Activated CD4-positive, alpha-beta T cell treated with anti-CD3 and anti-CD28 coated beads for 36 hours (primary cell): ENCODE measurements at places on chromosomes 11 and 22.

- no peak for DNase-seq
- no peak overlapping the region for H3K4me3 ChIP-seq
- H3K4me1 ChIP-seq: no peaks in the 10 kb centered on the region
- no peaks in the 10 kb centered on the region for H3K36me3 ChIP-seq
- H3K27ac ChIP-seq: no peak overlapping the region
These were observed 556.6 kb downstream of the MIAT start for GRCh38 chr22:27213766-27214581.

- H3K36me3 ChIP-seq: peaks cover 19% of the 10 kb centered on the region
- no peak for DNase-seq
- H3K4me1 ChIP-seq: peaks cover 37% of the 10 kb centered on the region
- no peak overlapping the region for H3K27ac ChIP-seq
- no peaks in the 10 kb centered on the region for H3K27me3 ChIP-seq
These were observed 1.5 kb downstream of the DDX10 start for GRCh38 chr11:108666373-108666772.

GRCh38 chr11:73308961-73309919 is 1.2 kb downstream of the ARHGEF17 start:
- no peak overlapping the region for H3K27ac ChIP-seq
- no peak for DNase-seq
- peaks cover 5% of the 10 kb centered on the region for H3K4me1 ChIP-seq
- H3K4me3 ChIP-seq: no peak overlapping the region

DNA sequence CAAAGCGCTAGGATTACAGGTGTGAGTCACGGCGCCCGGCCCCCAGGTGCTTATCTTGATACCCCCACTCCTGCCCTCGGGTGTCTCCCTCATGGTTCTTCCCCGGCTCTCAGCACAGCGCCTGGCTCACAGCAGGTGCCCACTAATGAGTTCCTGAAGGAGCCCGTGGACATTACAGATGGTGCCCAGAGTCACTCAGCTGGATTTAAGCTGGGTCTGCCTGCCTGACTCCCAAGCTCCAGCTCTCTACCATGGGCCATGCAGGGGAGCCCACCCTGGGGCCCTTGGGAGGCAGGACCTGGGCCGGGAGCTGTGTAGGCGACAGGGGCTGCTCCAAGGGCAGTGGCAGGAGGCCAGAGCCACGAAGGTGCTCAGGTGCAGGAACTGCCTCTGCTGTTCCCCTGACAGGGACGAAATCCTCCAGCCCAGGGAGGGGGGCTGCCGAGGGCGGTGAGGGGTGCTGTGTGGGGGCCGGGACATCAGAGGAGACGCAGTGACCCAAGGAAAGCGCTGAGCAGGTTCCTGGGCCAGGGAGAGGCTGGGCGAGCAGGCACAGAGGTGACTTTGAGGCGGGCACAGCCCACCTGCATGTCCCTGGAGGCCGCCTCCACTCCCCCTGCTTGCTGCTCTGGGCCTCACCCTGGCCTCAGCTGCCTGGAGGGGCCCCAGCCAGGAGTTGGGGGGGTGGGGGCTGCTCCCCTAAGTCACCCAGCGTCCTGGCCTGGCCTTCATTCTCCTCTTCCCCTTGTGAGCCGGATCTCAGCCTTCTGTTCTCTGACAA is 14.6 kb upstream of the FLRT1 start:
- no peak overlapping the region for H3K27ac ChIP-seq
- no peaks in the 10 kb centered on the region for H3K36me3 ChIP-seq
- no peaks in the 10 kb centered on the region for H3K4me1 ChIP-seq
- no peaks in the 10 kb centered on the region for H3K27me3 ChIP-seq
- no peak overlapping the region for H3K4me3 ChIP-seq

DNA sequence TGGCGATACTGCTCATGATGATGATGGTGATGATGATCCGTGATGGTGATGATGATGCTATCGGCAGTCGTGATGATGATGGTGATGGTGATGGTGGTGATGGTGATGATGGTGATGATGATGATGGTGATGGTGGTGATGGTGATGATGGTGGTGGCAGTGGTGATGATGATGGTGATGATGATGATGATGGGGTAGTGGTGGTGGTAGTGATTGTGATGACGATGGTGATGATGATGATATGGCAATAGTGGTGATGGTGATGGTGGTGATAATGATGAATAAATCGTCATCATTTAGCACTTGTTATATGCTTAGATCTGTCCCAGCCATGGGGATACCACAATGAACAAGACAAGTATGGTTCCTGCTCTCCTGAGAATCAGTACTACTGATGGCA is 39.2 kb downstream of the SMIM38 start:
- no peaks in the 10 kb centered on the region for H3K36me3 ChIP-seq
- H3K27ac ChIP-seq: no peak overlapping the region
- peaks cover 8% of the 10 kb centered on the region for H3K4me1 ChIP-seq

- peaks cover 26% of the 10 kb centered on the region for H3K36me3 ChIP-seq
- H3K4me1 ChIP-seq: no peaks in the 10 kb centered on the region
- no peak overlapping the region for H3K27ac ChIP-seq
- H3K4me3 ChIP-seq: no peak overlapping the region
These were observed 16.5 kb downstream of the RDX start for GRCh38 chr11:110279881-110280280.

GRCh38 chr11:28110108-28110820 is 2.1 kb downstream of the METTL15 start:
- peak overlapping the region; percentile 98 for H3K4me3 ChIP-seq
- H3K4me1 ChIP-seq: peaks cover 40% of the 10 kb centered on the region
- peak; percentile 69 for DNase-seq
- H3K27me3 ChIP-seq: no peaks in the 10 kb centered on the region
- H3K27ac ChIP-seq: peak overlapping the region; percentile 91

DNA sequence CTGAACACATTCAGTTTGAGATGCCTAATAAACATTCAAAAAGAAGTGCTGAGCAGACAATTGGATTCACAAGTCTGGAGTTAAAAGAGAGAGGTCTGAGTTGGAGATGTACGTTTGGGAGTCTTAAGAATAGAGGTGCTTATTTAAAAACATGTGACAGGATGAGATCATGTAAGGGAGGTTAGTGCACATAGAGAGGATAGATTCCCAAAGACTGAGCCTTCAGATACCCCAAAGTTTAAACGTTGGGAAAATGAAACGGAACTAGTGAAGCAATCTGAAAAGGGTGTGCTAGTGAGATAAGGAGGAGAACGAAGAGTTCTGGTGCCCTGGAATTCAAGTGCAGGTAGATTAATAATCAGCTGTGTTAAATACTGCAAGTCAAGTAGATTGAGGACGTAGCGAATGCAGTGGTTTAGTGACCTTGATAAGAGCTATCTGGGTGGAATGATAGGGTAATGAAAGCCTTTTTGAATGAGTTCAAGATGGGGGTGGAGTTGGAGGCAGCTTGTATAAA is 63.7 kb downstream of the HIPK3 start:
- H3K27ac ChIP-seq: no peak overlapping the region
- peaks cover 5% of the 10 kb centered on the region for H3K36me3 ChIP-seq
- no peak overlapping the region for H3K4me3 ChIP-seq
- DNase-seq: no peak
- no peaks in the 10 kb centered on the region for H3K27me3 ChIP-seq

DNA sequence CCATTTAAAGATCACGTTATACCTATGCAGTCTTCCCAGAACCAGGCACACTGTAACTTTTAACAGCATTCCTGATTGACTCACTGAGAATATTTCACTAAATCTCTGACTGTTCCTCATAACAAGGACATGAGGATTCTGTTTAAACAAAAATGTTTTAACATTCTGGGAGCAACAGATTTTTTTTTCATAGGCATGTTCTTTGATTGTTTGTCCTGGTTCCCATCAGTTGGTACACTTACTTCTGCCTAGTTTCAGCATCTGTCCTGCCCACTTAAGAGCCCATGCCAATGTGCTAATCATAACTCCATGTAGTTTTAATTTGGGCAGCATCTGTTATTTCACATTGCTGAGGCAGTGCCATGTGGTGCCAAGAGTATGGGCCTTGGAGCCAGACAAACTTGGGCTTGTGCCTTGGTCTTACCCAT is 138.5 kb upstream of the CTSC start:
- H3K27ac ChIP-seq: no peak overlapping the region
- no peaks in the 10 kb centered on the region for H3K27me3 ChIP-seq
- H3K4me3 ChIP-seq: no peak overlapping the region
- no peaks in the 10 kb centered on the region for H3K36me3 ChIP-seq

DNA sequence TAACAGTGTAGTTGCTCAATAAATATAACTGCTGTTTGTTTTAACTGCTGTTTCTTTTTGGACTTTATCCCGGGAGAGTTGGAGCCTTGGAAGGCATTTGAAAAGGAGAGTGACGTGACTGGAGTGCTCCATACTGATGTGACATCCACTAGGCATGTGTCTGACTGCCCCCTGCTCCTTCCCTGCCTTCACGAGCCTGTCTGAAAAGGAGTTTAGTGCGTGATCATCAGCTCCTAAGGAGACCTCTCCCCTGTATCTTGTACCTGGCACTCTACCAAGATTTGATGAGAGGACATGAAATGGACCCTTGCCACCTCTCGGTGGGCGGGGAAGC is 22.9 kb downstream of the ZBTB16 start:
- H3K27me3 ChIP-seq: peaks cover 2% of the 10 kb centered on the region
- H3K4me3 ChIP-seq: no peak overlapping the region
- DNase-seq: no peak
- peaks cover 40% of the 10 kb centered on the region for H3K4me1 ChIP-seq
- no peak overlapping the region for H3K27ac ChIP-seq

- no peaks in the 10 kb centered on the region for H3K4me1 ChIP-seq
- DNase-seq: no peak
- H3K27ac ChIP-seq: no peak within 1 kb of the TSS
These were observed at the start of gene TAGLN for GRCh38 chr11:117199053-117199915. TSS of gene TAGLN (plus strand) at chr11:117199370. CDS start at chr11:117203014, 3,644 bp downstream.

- no peaks in the 10 kb centered on the region for H3K36me3 ChIP-seq
- DNase-seq: no peak
These were observed 91.1 kb downstream of the MYO18B start for GRCh38 chr22:25833091-25833490.

GRCh38 chr11:82732348-82732733 is 1.3 kb downstream of the FAM181B start:
- H3K4me3 ChIP-seq: no peak overlapping the region
- DNase-seq: no peak
- peaks cover 10% of the 10 kb centered on the region for H3K4me1 ChIP-seq
- no peaks in the 10 kb centered on the region for H3K36me3 ChIP-seq

DNA sequence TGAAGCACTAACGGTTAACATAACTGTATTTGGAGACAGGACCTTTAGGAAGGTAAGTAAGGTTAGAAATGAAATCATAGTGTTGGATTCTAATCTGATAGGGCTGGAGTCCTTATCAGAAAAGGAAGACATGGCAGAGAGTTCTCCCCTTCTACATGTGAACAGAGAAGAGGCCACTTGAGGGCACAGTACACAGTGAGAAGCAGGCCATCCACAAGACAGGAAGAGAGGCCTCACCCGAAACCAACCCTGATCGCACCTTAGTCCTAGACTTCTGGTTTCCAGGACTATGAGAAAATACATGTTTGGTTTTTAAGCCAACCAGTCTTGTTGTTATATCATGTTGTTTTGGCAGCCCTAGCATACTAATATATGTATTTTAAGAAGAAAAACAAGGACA is 170.0 kb downstream of the LRRC4C start:
- H3K36me3 ChIP-seq: no peaks in the 10 kb centered on the region
- no peak for DNase-seq
- no peak overlapping the region for H3K4me3 ChIP-seq
- no peak overlapping the region for H3K27ac ChIP-seq
- H3K4me1 ChIP-seq: no peaks in the 10 kb centered on the region

- no peak for DNase-seq
- peaks cover 7% of the 10 kb centered on the region for H3K4me1 ChIP-seq
- H3K4me3 ChIP-seq: no peak overlapping the region
- H3K27me3 ChIP-seq: no peaks in the 10 kb centered on the region
- no peak overlapping the region for H3K27ac ChIP-seq
These were observed 71.2 kb downstream of the PHF21A start for GRCh38 chr11:46050003-46050461.

- peak; percentile 34 for DNase-seq
- H3K27ac ChIP-seq: no peak overlapping the region
- peaks cover 18% of the 10 kb centered on the region for H3K36me3 ChIP-seq
- H3K27me3 ChIP-seq: no peaks in the 10 kb centered on the region
- H3K4me3 ChIP-seq: no peak overlapping the region
- H3K4me1 ChIP-seq: no peaks in the 10 kb centered on the region
These were observed 100.0 kb upstream of the OR4B1 start for GRCh38 chr11:48116437-48117228.

DNA sequence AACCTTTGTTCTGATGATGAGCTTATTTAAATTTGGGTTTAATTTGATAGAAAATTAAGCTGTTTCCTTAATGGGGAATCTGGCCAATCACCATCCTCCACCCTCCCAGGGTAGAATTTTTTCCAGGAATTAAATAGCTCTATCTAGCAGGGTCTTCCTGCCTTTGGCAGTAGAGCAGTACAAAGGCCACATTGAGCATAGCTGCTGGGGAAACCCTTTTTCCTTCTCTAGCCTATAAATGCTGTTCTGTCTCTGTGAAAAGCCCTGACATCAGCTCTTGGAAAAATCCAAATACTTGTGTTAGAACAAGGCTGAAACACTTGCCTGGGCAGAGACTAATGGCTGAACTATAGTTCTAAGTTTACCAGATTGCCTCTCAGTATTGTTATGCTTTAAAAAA is 55.1 kb downstream of the ARHGEF12 start:
- H3K4me1 ChIP-seq: no peaks in the 10 kb centered on the region
- H3K27ac ChIP-seq: no peak overlapping the region
- H3K27me3 ChIP-seq: peaks cover 34% of the 10 kb centered on the region
- no peak for DNase-seq
- no peaks in the 10 kb centered on the region for H3K36me3 ChIP-seq
- no peak overlapping the region for H3K4me3 ChIP-seq

- no peak overlapping the region for H3K4me3 ChIP-seq
- no peaks in the 10 kb centered on the region for H3K27me3 ChIP-seq
- H3K4me1 ChIP-seq: peaks cover 6% of the 10 kb centered on the region
- H3K36me3 ChIP-seq: no peaks in the 10 kb centered on the region
These were observed 31.1 kb downstream of the DKK3 start for GRCh38 chr11:11977206-11977938.

- H3K27me3 ChIP-seq: no peaks in the 10 kb centered on the region
- no peaks in the 10 kb centered on the region for H3K4me1 ChIP-seq
- DNase-seq: no peak
- H3K4me3 ChIP-seq: no peak overlapping the region
- no peak overlapping the region for H3K27ac ChIP-seq
These were observed 26.5 kb downstream of the PGA5 start for GRCh38 chr11:61267437-61267841.

GRCh38 chr11:132349811-132350733 is 979.7 kb downstream of the NTM start:
- no peaks in the 10 kb centered on the region for H3K27me3 ChIP-seq
- H3K4me1 ChIP-seq: no peaks in the 10 kb centered on the region
- no peak overlapping the region for H3K27ac ChIP-seq
- no peak overlapping the region for H3K4me3 ChIP-seq

DNA sequence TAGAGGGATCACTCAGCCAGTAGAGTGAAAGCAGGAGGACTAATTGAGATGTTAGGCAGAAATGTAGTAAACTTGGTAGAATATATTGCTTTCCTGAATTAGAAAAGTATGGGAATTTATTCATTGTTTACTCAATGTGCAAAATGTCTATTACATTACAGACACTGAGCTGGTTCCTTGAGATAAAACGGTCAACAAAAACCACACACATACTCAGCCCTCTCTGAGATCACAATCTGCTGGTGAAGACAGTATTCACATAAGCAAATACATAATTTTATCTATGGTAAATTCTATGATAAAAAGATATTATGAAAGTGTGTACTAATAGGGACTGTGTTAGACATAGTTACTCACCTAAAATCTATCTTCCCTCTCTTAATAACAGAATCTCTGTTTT is 833.5 kb downstream of the KCNA4 start:
- no peaks in the 10 kb centered on the region for H3K27me3 ChIP-seq
- H3K27ac ChIP-seq: no peak overlapping the region
- no peaks in the 10 kb centered on the region for H3K36me3 ChIP-seq
- no peak for DNase-seq
